ENCODE measurements at places on chromosomes 4 and X.

DNA sequence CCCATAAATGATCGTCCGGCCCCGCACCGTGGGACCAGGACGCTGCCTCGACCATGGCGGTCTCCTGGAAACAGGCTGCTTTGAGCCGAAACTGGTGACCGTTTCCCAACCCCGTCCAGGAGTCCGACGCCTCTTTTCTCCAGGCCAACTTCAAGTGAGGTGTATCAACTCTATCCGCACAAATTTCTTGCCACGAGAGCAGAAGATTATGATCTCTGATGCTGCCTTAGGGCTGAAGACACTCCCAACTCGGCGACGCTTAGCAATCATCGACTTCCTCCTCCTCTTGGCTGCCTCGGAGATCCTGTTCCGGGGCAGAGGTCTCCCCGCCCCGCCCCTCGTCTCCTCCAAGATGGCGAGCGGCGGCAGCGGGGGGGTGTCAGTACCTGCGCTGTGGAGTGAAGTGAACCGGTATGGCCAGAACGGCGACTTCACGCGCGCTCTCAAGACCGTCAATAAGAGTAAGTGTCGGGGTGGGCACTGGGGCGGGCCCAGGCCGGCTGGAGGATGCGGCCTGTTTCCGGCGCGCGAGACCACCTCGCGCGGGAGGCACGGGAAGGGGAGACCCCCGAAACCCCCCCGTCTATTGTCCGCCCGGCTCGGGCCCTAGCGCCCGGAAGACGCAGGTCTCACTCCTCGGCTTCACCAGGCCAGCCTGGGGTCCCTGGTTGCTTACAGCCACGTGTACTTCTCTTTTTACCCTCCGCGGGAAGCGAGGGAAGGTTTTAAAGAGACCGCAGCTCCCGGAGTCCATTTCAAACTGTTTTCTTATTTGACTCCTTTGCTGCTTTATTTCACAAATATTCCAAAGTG is at the start of gene SRP72:
Gene SRP72, plus strand, starts transcription at position 334 of the 813 bp plus-strand sequence. Its CDS starts 19 bp downstream, at position 353.
- DNase-seq = peak; percentile 83

GRCh38 chr4:92483341-92483740 is 179.6 kb downstream of the GRID2 start:
- DNase-seq = no peak

DNA sequence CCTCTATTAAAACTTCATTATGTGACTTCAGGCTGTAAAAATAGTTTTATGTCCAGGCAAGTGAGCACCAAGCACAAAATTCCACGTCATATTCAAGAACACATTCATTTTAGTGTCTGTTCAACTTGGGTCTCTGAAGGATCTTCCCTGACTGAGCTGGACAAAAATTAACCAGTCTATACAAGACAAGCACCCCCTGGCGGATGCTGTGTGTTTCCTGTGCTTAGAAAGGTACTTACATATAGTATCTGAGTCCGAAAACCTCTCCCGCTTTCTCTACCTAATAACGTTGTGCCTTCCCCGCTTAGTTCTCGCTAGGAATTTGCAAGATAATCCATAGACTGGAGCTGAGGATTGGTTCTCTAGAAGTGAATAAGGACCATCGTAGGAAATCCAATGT is 2214.5 kb upstream of the TENM3 start:
- DNase-seq = no peak

GRCh38 chr4:80295336-80295735 is 28.9 kb downstream of the FGF5 start:
- no peak for DNase-seq

DNA sequence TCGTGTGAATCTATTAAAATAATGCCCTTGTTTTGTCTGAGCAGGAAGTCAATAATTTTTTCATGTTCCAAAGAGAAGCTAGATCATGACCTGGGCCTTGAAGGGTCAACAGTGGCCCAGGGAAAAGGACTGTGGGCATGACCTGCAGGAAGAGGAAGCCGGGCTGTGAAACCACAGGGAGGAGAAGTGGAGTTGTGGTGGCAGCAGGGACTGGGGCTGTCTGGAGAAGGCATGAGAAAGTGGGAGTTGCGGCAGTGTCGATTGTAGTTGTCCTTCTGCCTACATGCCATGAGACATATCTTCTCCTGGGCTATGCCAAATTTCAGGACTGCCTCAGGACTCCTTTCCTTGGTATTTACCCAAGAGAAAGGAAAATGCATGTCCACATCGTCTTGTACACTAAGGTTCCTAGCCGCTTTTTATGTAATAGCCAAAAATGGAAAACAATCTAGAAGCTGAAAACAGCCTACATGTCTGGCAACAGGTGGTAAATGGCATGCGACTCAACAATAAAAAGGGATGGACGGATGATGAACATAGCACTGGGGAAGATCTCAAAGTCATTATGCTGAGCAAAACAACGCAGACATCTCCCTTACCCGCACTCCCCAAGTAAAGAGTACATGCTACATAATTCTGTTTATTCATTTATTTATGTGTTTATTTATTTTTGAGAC is 13.6 kb upstream of the PTTG2 start:
- DNase-seq = no peak

DNA sequence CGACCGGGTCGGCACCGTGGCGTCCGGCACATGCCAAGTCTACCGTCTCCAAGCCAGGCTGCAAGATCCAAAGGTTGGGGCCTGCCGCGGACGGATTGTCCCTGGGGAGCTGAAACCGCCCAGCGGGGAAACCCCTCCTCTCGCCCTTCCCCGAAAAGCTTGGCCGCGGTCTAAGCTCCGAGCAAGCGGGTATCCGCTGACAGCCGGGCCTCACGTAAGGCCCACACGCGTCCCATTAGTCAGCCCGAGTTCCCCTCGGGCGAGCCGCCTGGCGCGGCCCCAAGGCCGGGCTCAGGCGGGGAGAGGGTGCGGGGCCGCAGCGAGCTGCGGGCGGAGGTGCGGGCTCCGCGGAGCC is 6.8 kb upstream of the BCOR start:
- DNase-seq = no peak

- DNase-seq = no peak
These were observed 163.2 kb upstream of the SPANXC start for GRCh38 chrX:141405486-141405852.

DNA sequence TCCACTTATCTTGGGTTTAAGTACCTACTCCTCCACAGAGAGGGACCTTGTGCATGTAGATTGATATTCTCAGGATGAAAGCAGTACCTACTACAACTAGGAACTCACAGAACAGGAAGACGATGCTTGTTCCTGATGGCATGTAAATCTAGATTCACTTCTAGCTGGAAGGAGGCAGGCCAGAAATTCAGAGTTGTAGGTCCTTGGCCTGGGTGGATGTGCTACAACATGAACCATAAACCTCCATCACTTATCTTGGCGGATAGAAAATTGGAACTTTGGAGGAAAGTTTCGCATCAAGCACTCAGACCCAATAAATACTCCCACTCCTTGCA is 9.3 kb upstream of the SMIM20 start:
- no peak for DNase-seq

DNA sequence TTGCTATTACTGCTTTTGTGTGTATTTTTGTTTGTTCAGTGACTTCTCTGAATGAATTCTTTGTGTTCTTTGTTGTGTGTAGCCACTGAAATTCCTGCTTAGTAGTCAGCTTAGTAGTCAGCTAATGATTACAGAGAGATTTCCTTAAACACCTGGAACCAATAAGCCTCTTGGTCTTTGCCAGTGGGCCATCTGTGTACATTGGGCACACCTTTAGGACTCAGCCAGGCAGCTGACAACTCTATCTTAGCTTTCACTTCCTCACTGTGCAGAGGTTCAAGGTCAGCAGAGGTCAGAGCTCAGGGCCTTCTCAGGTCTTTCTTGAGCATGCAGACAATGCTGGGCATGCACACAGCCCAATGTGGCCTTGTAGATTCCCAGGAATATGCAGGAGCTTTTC is 59.3 kb downstream of the RWDD4 start:
- DNase-seq = no peak

DNA sequence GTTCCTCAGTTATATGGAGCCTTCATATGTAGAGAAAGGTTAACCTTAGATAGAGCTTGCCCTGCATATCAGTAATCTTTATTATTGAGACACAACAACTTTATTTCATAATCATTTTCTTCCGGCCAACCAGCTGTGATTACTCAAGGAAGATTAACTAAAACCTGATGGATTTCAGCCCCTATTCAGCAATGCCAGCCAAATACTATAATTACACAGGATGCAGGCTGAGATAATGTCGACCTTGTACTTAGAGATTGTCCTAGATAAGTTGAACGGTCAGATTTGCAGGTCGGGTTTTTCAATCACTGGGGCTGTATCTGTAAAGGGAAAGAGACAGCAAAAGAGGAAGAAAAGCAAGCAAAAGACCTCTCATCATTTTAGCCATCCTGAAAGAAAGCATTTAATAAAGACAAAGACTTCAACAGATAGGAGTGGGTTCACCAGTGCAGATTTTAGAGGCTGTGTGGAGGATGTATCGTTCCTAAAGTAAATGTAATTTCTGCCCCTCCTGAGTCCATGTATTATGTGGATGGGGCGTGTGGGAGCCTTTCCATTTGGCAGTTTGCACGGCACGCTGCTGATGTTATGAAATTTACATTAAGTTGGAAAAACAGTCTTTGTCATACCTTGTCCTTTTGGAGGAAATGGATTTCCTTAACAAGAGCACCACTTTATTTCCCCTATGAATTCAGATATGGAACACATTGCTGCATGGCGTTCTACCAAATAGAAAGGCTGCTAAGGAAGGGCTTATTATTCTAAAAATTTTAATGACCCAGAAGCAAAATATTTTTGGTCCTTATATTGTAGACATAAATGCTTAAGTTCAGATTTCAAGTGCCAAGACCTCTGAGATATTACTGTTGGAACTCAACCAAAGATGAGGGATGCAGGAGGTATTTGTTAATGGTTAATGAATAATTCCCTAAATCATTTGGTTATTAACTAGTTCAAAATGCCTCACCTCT is 496.7 kb downstream of the SPRY1 start:
- DNase-seq = no peak

GRCh38 chrX:39267176-39267575 is 465.9 kb downstream of the MID1IP1 start:
- no peak for DNase-seq

GRCh38 chrX:56615282-56615681 is 51.9 kb downstream of the UBQLN2 start:
- no peak for DNase-seq

DNA sequence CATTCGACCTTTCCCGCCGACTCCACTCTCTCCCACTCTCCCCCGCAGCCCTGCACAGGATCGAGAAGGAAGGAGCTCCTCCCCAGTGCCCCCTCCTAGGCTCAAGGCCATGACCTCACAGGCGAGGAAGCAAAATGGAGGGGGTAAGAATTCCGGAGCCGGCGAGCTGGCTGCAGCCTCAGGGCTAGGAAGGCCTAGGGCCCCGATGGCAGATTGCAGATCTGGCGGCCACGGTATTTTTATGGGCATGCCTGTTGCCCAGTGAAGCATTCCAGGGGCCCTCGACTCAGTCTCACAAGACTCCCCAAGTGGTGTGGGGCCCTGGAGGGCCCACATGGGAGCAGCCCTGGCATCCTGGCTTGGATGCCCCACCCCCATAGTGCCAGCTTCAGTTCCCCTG is 942 bp upstream of the L1CAM start:
- DNase-seq = no peak

DNA sequence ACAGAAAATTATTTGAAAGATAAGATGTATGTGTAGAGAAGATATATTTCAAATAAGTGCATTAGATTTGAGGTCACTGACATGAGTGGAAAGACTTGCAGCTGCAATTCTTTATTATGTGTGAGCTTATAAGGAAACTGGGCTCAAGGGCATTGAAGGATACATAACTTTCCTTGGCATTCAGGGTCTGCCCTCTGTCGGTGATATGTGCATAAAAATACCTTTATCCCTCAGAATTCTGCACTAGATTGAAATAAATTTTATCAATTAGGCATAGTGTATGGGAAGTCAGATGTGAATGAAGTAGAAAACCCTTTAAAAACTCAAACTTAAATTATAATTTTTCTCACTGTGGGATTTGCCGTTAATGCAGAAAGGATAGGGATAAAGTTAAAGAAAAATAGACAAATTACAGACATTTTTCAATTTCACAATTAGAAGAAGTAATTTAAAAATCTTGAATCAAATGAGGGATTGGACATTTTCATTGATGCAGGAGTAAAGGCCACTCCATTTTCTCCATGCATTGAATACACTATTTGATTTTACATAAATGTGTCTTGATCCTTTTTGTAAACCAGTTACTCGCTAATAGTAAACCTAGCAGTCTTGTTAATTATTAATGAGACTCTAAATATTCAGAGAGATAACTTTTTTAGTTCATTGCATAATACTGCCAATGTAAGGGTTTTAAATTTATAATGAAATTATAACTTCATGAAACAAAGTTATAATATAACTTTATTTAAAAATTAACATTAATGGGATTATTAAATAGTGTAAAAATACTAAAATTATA is 21.0 kb upstream of the ETNPPL start:
- no peak for DNase-seq

GRCh38 chr4:141124224-141124623 is 9.0 kb downstream of the RNF150 start:
- no peak for DNase-seq

DNA sequence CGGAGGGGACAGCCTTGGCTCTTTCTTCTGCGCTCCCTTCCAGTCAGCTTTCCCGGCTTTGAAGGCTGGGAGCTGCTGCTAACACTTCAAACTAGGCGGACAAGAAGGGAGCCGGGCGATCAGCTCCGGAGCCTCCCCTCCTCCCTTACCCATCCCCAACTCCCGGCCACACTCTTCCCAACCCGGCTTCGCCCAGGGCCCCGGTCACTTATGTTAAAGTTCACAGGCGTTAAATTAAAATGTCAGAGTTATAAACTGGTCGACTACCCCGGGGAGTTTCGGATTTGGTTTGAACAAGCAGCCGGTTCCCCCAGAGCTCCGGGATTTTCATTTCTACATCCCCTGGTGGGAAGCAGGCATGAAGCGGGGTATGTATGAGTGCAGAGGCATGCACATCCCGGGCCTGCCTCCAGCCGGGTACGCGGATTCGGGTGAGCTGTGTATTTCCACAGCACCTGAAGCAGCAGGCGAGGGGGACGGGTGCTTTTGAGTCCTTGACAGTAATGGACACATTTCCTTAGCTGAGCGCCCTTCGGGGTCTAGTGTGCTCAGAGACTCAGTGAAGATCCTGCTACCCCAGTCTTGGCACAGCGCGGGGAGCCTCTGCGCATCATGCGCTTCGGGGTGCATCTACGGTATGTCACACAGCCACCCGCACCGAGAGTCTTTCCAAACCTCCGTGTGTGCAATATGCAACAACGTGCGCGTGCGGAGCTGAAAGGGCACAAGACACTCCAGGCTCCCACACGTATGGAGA is 880 bp downstream of the UNC5C start:
- DNase-seq = no peak

DNA sequence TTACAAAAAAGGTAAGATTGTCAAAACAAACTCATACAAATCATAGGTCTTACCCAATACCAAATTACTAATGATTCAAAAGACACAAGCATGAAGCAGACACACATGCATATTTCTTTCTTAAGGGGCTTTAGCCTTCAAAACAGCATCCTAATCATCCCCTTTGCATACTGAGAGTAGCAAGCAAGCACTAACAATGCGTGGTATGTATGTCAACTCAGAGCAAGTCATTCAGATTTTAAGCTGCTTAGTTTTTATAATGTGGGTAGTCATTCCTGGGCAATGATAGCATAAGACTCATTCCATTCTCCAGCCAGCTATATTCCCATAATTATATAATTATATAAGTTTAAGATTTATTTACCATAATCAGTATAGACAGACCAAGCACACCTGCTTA is 219.6 kb downstream of the DKK2 start:
- no peak for DNase-seq

- DNase-seq = no peak
These were observed 38.9 kb downstream of the RGS12 start for GRCh38 chr4:3331511-3332394.
